H9 (cell line): ENCODE measurements at places on chromosomes 5 and 9.
A peak's percentile ranks its signal among the peaks of the same experiment; 100 is the strongest.

DNA sequence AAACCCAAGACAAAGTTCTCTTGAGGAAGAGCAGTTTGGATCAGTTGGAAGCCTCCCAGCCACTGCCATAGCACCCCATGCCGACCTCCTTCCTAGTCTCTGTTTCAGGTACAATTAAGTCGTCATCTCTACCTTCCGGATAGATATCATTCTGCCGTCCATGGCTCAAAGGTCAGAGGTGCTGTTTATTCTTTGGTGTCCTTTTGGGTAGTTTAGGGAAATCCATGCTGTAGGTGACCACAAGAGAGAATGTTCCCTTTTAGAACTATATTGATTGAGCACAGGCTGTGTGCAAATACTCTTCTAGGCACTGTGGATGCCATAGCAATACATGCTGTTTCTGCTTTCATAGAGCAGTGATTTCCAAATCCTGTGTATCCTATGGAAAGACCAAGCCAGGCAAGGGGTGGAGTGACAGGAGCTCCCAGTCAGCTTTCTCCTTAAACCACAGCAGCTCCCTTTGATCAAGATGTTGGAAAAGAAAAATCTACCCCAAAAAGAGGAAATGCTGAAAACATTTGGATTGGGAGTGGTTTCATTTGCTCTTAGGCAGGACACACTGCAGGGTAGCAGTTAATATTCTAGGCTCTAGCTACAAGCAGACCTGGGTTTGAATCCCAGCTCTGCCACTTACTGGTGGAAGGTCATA is 127.9 kb downstream of the PALM2AKAP2 start:
- DNase-seq = no peak

GRCh38 chr5:154620411-154620810 is 134.8 kb upstream of the LARP1 start:
- DNase-seq = no peak

- no peak for DNase-seq
Observed at GRCh38 chr5:128253161-128253560, 169.6 kb downstream of the SLC12A2 start.

- no peak for DNase-seq
Observed at GRCh38 chr5:111853748-111854147, 96.8 kb upstream of the NREP start.

DNA sequence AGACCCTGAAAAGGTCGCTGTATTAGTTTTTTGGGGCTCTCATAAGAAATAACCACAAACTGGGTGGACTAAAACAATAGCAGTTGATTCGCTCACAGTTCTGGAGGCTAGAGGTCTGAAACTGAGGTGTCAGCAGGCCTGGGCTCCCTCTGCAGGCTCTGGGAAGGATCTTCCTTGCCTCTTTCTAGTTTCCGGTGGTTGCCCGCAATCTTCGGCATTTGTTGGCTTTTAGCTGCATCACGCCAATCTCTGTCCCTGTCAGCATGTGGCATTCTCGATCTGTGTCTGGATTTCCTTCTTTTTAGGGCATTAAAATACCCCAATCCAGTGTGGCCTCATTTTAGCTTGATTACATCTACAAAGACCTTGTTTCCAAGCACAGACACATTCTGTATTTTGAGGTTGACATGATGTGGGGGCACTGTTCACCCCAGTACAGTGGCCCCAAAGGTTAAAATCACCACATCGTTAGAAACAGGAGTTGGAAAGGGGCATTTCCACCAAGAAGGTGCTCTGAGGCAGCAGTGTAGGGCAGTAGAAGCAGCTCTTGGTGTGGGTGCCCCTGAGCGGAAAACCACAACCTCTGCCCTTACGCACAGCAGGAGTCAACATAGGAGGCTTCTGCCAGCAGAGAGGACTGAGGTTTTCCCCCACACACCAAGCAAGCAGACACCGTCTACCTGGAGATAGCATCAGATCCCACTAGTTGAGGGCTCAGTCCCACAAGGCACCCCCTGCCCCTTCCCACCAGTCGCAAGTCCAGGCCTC is 13.5 kb downstream of the ZNF79 start:
- no peak for DNase-seq

- DNase-seq = no peak
Observed at GRCh38 chr5:78542321-78542840, 106.2 kb downstream of the LHFPL2 start.

GRCh38 chr5:115847290-115847689 is 5.6 kb downstream of the AP3S1 start:
- DNase-seq = no peak

DNA sequence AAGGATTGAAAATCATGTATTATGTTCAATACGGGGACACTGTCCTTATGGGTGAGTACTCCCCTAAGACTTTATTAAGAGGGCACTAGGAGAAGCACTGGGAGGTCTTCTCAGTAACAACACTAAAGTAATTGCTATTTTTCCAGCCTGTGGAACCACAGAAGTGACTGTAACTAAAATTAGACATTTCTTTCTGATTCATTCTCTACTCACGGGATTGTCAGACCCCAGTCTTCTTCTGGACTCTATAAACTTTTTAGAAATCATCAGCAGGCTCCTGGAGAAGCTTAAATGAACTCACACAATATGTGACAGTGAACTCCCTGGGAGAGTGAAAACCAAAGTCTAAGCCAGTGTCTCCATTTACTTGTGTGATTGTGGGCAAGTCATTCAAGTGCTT is 14.5 kb downstream of the TLR4 start:
- no peak for DNase-seq

- DNase-seq = no peak
Observed at GRCh38 chr5:151132963-151133362, 24.6 kb downstream of the ANXA6 start.

- no peak for DNase-seq
Observed at GRCh38 chr9:2096376-2096970, 81.3 kb downstream of the SMARCA2 start.

- DNase-seq = no peak
Observed at GRCh38 chr9:94577036-94577435, 16.6 kb downstream of the FBP2 start.

DNA sequence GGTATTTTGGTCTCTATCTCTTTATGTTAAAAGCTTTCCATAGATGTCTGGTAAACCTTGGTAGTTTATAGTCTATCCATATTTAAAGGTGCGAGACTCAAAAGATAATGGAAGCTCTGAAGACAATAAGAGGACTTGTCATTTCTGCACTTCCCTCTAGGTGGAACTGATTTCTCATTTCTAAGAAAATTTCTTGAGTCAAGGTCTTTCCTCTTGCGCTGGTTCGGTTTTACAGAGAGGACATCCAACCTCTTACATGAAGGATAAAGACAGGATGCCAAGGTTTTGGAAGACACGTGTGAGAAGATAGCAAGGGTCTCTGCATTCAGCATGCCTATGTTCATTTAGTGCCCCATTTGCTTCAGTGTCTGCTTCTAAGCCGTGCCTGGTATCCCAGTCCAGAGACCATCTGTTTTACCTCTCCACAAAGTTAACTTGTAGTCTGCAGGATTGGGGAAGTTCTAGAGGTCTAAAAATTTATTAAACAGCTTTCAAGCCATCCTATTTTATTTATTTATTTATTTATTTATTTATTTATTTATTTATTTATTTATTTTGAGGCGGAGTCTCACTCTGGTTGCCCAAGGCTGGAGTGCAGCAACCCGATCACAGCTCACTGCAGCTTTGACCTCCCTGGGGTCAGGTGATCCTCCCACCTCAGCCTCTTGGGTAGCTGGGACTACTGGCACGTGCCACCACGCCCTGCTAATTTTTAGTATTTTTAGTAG is 41.6 kb downstream of the KIAA1191 start:
- DNase-seq = no peak

DNA sequence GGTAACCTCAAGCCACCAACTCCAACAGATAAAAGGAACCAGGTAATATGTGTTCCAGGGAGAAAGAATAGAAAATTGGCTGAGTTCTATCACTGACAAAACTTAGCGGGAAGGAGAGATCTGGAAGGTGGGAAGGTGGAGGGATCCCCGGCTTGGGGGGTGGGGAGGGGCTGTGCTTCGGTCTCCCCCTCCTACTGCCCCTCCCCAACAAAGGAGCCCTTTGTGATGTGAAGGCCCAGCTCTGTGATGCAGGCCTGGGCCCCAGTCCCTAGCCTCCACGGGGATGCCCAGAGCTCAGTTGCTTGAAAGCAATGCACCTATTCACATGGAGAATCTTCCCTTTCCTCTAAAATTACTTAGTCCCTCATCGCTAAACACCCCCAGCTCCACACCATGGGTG is 4.4 kb upstream of the ZNF484 start:
- DNase-seq = peak; percentile 66
